ENCODE measurements at places on chromosomes 4 and X.
A peak's percentile ranks its signal among the peaks of the same experiment; 100 is the strongest.

DNA sequence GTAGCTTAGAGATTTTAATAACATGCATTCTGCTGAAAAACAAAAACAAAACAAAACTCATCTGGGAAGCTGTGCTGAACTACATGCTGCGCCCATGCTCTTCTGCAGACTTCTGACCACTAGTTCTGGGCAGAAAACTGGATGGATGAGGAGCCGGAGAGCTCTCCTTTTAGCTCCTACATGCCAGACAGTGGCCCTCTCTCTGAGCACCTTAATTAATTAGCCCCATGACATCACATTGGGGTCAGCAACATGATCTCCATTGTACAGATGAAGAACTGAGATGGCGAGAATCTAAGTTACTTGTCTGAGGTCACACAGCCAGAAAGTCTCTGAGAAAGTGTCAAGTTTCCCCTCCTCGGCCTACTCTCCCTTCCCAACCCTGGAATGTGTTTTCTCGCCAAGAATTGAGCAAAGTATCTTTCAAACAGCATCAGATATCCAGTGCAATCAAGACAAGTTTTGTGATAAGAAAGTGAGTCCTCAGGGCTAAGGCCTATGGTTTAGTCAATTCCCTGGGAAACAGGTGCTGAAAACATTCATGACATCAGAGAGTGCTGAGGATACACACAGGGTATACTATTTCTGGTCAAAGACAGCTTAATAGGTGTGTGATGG is 21.6 kb downstream of the SCD5 start:
- no peak for DNase-seq

GRCh38 chr4:59571805-59572430 is 1628.2 kb upstream of the ADGRL3 start:
- DNase-seq: no peak

DNA sequence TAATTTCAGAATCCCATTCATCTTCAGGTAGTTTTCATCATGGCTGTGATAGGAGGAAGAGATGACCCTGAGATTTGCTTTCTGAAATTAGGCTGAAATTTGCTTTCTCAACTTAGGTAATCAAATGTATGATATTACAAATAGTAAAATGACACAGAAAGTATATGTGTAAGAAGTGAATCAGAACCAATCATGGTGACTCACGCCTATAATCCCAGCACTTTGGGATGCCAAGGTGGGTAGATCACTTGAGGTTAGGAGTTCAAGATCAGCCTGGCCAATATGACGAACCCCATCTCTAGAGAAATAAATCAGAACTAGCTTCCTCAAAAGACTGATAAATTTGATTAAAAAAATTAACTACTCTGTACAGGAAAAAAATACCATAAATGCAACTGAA is 555.4 kb downstream of the STPG2 start:
- no peak for DNase-seq

GRCh38 chrX:22999696-23000223 is at the start of gene DDX53:
Gene DDX53, plus strand, starts transcription at chrX:22999960. Its CDS starts 98 bp downstream, at chrX:23000058.
- no peak for DNase-seq

- no peak for DNase-seq
These were observed 749.4 kb downstream of the GRID2 start for GRCh38 chr4:93053140-93053539.

GRCh38 chr4:166091912-166092510 is 219.0 kb downstream of the TLL1 start:
- DNase-seq: peak; percentile 4

GRCh38 chrX:34654696-34655490 is 2.2 kb downstream of the TMEM47 start:
- DNase-seq: no peak

DNA sequence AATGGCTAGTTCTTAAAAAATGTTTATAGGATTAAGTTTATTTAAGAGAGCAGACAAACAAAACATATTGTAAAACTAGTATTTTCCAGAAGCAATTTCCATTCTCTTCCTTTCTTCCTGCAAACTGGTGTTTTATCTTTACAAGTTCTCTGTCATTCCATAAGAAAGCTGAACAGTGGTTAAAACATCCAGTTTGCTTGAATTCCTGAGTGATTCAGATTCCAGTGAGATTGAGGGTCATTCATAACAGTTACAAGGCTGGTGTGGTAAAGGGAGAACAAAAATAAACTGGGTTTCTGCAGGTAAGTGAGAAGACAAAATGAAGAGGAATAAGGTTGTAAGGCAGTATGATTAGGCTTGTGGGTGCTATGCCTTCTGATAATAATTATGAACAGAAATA is 544.8 kb upstream of the DIPK2B start:
- no peak for DNase-seq

DNA sequence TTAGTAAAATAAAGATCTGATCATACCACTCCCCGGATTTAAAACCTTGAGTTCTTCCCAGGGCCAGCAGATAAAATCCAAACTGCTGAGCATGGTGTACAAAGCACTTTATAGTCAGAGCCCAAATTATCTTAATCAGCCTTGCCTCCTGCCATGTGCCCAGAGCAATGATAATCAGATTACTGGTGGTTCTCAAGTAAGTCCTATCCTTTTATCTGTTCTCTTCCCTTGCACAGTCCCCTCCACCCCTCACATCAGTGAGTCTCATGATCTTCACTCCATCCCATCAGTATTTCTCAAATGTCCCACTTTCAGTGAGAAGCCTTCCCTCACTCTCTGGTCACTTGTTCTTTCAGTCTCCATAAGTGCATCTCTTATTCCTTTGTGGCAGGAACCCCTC is 22.7 kb downstream of the INTS6L start:
- no peak for DNase-seq

- DNase-seq: no peak
These were observed 86.1 kb downstream of the CENPC start for GRCh38 chr4:67459164-67459563.

GRCh38 chr4:176363072-176363471 is 43.3 kb downstream of the SPCS3 start:
- DNase-seq: no peak

DNA sequence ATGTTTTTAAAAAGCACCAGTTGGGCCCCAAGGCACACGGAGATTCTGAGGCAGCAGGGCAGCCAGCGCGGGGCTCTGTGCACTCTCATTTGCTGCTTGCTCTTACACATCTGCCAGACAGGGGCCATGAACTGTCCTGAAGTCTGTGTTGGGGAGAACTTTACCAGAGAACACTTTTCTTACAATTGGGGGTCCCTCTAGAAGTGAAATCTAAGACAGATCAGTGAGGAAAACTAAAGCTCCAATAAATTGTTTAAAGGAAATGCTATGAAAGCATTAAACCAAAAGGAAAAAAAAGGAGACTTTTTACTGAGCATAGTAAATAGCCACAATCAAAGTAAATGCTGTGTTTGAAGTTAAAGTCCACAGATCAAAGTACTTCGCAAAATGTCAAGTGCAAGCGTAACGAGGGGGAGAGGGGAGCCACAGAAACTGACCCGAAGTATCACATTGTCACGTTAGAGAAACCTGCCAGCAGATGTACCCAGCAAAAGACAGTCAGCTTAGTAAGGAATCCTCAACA is 37.8 kb downstream of the SORBS2 start:
- no peak for DNase-seq

GRCh38 chr4:142358656-142359055 is 487.4 kb downstream of the INPP4B start:
- DNase-seq: no peak

DNA sequence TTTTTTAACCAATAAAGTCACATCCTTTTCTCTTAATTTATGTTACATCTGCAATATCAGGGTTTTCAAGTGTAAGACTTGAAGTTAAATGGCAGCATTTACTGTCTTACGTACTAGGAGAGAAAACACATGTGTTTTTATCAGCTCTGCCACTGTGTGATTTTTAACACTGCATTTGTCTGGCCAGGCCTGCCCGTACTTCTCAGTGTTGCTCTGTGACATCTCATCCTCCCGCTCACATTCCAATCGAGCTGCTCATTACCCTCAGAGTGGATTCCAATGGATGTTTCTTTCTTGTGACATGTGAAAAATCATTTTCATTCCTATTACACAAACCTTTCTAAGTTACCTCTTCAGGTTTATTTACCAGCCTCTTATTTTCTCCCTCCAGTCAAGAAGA is 420.3 kb downstream of the FAT4 start:
- no peak for DNase-seq

DNA sequence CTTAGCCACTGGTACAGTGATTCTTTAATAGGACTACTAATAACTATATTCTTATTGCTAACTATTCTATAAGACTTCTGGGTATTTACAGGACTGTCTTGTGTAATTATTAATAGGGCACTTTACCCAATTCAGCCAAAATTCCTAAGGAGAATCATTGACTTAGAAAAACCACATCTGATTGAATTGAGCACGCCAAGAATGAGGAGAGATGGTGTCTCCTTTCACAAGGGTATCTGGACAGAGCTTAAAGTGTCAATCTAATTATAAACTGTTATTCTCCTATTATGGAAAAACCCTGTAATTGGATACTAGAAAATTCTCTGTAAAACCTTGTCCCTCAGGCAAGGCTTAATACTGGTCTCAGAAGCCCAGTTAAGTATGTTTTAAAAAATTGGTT is 111.1 kb upstream of the TLL1 start:
- no peak for DNase-seq

- DNase-seq: peak; percentile 3
These were observed 67.6 kb upstream of the DCLK2 start for GRCh38 chr4:150010525-150011126.

DNA sequence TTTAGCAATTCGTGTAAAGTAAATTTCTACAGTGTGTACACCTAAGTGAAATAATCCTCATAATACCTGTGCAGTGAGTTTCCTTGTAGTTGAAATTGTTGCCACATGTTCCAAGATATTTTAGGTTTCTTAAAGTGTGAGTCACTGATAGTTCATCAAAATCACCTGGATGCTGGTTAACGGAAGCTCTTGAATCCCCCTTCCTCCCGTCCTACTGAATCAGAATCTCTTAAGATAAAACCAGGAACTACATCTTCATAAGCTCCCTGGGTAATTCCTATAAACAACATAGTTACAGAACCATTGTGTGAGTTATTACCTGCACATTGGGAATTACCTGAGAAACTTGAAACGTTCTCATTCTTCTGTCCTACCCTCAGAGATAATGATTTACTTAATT is 197.4 kb upstream of the HS3ST1 start:
- no peak for DNase-seq

GRCh38 chrX:46811121-46811520 is 25.7 kb upstream of the RP2 start:
- no peak for DNase-seq

- no peak for DNase-seq
These were observed 21.1 kb downstream of the RASL11B start for GRCh38 chr4:52883183-52883621.

DNA sequence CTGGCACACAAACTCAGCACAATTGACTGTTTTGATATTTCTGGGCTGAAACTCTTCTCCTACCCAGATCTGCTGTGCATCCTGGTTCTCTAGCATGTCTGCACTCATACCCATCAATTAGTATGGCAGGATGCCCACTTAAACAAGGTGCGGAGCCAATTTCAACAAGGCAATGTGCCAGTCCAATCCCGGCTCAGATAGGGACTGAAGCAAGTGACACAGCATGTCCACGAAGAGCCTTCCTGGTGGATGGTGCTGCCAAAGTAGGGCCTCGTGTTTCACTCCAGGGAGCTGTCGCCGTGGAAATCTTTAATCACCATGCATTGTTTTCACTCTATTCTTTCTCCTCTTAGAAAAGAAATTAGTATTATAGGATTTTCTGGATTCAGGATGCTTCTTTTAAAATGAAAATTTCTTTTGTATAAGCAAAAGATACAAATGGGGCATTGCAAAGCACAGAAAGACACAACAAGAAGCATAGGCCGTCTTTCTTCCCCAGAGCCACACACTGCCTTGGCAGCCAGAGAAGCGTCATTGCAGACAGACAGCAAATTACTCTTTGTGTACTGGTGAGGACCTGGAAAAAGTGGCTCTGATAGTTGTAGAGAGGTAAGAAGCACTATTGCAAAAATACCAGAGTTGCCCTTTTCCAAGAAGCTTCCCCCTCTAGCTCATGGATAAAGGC is 40.6 kb upstream of the LSM6 start:
- no peak for DNase-seq

GRCh38 chrX:55057675-55058249 is 17.1 kb upstream of the PAGE2B start:
- DNase-seq: no peak

- peak; percentile 46 for DNase-seq
These were observed 102.6 kb downstream of the FHDC1 start for GRCh38 chr4:153038623-153039311.

DNA sequence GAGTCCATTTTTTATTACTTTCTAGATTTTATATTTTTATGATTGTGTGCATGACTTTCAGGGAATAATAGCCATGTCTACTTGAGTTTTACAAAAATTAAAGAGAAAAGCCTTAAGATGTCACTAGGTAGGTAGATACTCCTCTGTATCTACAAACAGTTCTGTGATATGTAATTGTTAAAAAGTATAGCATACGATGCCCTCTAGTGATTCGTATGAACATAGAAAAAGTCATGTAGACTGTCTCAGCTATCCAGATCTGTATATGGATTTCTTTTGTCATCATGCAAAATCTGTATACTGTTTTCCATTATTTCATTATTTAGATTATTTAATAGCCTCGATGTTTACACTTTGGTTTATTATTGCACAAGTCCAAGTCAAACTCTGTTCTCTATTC is 856.6 kb downstream of the CENPC start:
- DNase-seq: no peak

DNA sequence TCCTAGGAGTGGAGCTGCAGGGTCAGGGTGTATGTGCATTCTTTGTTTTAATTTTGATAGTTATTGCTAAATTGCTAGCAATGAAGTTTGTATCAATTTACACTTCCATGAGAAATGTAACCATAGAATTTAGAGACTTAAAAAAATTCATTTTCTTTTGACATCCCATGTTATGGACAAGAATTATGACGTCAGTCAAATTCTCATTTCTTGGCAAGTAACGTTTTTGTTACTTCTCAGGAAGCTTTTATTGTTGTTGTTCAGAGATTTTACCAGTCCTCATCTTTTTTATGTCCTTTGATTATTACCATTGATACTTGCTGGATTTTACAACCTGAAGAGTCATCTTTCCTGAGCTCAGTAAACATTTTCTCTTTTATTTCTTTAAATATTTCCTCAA is 417.5 kb upstream of the ARX start:
- DNase-seq: no peak

DNA sequence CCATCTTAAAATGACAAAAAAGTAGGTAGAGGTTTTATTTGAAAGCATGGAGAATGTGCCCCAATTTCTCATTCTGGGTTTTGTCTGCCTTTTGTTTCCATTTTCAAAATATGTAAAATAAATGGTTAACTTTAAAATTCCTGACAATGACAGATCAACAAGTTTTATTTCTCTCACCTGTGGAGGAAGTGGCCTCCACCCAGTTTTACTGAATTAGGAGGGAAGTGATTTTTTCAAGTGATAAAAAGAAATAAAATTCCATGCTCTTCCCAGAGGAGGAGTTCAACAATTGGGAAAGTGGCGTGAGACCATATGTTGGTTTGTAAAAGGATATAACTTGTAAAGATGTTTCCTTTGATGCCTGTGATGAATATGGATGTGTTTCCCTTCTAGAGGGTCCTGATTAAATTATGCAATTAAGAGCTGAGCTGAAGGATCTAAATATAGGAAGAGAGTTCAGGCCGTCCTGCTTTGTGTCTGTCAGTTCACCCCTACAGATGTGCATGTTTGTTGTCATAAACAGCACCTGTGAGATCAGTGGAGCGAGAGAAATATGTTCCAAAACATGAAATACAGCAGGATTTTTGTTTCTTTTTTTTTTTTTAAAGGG is 19.5 kb downstream of the SMAD1 start:
- no peak for DNase-seq

Data from HuH-7.5 (cell line).